ENCODE measurements at places on chromosomes 1 and 21. TPM values are rescaled to one million over a fixed set of nuclear protein-coding genes. Genes with fewer than 3 reads are reported as not detected.

- no peak for DNase-seq
Observed at GRCh38 chr1:115423776-115424175, 85.7 kb upstream of the NGF start.

GRCh38 chr1:231590453-231591198, 36.0 kb upstream of the DISC1 start:
- DNase-seq = peak; percentile 48

GRCh38 chr1:2789986-2790581, 11.4 kb downstream of the TTC34 start:
- no peak for DNase-seq

Gene ICOSLG
- total RNA-seq = 3.5 TPM

Gene HUNK
- total RNA-seq = 2.6 TPM

Gene DNAJC6
- 5.9 TPM for total RNA-seq
